ENCODE measurements at places on chromosomes 5 and 9.

GRCh38 chr5:103375350-103375749, 116.8 kb downstream of the MACIR start:
- DNase-seq, result no peak

DNA sequence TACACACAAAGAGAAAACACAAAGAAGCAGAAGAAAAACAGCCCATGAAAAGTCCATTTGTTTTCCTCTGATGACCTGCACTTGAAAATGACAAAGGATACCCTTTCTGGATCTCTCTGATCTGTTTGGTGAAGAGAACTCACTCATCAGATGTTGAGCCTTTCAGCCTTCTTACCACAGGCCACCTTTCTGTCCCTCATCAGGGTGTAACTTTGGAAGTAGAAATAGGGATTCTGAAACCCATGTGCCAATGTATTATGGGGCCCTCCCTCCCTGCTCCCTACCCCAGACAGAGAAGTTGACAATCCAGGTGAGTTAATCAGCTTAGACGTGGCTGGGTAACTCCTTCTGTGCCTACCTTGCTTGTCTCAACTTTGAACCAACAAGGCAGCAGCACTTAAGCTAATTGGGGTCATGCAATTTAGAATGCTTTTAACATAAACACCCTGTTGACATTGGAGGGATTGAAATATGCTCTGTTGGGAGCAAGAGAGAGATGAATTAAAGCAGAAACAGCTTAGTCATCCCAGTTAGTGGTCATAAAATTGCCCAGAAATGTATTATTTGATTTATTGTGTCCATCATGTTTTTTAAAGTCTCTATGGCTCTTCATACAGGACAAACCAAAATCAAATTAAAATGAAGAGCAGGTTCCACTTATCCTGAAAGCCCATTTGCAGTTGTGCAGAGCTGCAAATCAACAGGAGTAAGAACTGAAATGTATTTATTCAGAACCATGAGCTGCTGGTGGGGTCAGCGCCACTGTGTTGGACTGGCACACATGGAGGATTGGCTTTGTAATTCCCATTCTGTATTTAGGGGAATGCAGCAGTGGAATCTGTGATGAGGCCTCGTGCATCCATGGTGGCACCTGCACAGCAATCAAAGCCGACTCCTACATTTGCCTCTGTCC, 132.0 kb downstream of the LIFR start:
- DNase-seq, result no peak

GRCh38 chr5:60776343-60776742, 67.7 kb downstream of the ELOVL7 start:
- DNase-seq, result no peak

DNA sequence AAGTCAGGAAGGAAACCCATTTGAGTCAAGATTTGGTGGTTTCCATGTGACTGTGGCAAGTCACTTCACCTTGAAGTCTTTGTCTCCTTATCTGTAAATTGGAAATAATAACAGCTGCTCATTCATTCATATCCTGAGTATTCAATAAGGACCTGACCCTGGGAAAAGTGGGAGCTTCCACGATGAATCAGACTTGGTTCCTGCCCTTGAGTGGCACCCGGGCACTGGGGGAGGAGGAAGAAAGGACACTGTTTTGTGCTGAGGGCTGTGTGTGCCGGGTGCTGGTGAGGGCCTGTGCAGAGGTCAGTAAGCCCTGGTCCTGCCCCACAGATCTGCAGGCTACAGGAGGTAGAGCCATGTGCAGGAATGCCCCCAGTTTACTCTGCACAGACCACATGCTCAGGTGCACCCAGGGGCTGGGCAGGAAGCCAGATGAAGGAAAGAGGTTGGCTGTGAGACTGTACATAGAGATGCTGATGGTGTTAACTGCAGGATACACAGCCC, 6.8 kb downstream of the NDST1 start:
- no peak for DNase-seq

GRCh38 chr9:132002643-132003318, 76.9 kb downstream of the MED27 start:
- DNase-seq, result no peak

GRCh38 chr5:62779010-62779422, 200.4 kb downstream of the LRRC70 start:
- DNase-seq, result no peak

- no peak for DNase-seq
Measured at GRCh38 chr5:91296674-91297143, 86.4 kb downstream of the ARRDC3 start.

DNA sequence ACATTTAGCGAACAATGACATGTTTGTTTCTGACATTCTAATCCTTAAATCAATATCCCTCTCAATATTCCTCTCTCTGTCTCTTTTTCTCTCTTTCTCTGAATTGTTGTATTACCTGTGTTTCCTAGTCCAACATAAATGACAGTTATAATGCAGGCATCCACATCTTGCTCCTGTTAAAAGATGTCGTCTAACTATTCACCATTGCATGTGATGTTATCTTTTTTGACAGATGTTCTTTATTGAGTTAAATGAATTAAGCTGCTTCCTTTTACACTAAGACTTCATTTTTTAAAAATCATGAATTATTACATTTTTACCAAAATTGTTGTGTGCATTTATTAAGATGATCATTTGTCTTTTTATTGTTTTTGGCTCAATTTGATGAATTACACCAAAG, 527.5 kb downstream of the PRR16 start:
- no peak for DNase-seq

DNA sequence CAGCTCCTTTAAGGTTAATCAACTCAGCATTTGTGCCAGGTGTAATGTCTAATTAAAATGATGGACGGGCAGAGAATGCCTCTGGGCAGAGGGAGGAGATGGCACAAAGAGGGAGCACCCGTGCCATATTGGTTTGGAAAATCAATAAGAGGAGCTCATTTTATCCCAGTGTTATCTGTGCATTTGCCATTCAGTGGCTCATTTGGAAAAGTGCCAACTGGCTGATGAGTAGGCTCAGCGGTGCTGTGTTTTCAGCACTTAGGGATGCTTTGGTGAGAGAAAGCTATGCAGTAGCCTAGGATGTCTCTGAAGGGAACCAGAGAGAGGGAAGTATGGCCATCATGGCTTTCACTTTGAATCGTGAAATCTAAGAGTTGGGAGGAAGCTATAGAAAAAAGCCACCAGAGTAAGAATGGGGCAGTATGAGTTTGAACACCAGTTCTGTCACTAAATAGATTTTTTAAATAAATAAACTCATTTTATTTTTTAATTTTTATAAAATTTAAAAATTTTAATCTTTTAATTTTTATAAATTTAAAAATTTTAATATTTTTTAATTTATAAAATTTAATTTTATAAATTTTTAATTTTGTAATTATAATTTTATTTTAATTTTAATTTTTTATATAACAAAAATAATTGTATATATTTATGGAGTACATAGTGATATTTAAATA, 472.8 kb downstream of the BRINP1 start:
- DNase-seq, result no peak

DNA sequence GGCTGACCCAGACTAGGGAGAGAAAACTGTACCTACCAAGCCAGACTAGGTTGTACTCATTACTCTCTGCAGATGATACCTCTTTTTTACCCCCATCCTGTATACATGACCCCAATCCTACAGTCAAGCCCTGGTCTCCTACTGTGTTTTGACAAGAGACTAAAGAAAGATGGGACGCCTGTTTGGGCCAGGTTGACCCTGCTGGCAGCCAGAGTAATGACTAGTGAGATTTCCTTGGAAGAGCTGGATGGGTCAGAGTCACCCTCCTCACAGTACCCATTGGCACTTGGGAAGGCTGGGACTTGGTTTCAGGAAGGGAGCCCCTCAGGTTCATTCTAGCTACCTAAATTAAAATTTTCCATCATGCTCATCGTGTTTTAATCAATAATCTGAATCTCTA, 89.7 kb upstream of the NR4A3 start:
- DNase-seq, result no peak

GRCh38 chr5:173885475-173886010, 2.6 kb upstream of the CPEB4 start:
- no peak for DNase-seq

DNA sequence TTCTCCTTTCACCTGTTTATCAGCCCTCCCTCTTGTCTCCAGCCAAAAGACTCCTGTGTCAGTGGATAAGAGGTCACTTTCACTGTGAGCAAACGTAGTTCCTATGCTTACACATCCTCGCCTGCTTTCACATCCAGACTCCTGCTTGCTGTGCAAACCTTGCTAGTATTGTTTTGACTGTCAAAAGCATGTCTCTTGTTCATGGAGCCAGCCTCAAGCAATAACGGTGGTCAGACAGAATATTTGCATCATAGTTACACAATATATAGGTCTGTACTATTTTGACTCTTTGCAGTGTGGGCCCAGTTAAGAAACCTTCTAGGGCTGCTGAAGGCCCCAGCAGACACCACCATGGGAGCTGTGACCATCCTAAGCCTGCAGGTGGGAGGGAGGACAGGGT, 420.0 kb downstream of the SEMA5A start:
- no peak for DNase-seq

DNA sequence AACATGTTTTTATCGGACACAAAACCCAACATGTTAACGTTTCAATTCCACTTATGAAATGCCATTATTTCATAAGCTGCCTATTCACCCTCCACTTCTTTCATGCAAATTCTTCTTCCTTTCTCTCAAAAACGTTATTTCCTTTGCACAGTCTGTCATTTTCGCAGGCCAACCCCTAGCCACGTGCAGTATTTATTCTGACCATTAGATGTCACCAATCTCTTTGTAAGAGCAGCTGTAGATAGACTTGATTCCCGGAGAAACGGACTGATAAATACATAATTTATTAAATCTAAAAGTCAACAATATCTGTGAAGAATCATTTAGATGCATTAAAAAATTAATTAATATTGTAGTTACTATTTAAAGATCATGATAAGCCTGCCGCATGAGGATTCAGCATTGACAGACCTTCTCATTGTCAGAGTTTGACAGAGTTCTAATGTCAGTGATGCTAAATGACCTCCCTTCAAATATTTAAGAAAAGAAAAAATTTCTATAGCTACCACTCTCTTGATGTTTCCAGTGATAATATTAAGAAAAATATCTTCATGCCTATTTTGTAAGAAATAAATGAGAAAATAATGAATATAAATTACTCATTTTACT, 933.6 kb downstream of the CDH12 start:
- no peak for DNase-seq

GRCh38 chr5:56801256-56801655, 14.1 kb upstream of the MAP3K1 start:
- DNase-seq, result no peak

DNA sequence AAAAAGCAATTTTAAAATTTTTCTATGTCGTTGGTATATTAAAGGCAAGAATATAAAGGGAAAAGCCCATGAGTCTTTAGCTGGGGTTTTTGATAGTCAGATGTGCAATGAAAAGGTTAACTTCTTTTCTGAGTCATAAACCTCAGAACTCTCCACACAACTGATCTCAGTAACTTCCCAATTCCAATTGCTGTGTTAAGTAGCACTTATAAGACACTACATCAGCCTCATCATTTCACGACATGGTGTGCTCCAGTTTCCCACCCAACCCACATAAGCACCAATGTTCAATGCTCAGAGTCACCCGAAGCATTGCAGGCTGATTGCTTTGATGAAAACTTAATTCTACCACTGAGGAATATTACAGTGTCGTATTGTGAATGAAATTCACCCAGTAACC, 155.8 kb downstream of the TSSK1B start:
- no peak for DNase-seq

GRCh38 chr9:126860757-126861466, 473 bp downstream of the ZBTB34 start:
- DNase-seq, result no peak

DNA sequence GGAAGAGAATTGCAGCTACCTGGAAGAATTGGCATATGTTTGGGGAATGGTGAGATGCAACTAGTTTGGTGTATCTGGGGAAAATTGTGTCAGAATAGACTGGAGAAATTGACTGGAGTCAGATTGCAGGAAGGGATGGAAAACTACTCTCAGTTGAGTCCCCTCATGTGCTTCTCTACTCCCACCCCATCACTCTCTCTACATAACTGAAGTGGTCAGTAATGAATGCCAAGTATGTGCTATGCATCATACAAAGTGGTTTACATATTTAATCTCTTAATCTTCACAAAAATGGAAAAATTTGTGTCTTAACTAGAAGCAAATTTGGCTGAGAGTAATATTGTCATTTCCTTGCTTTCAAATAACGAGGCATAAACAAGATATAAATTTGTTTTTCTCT, 146.4 kb upstream of the TNC start:
- no peak for DNase-seq

DNA sequence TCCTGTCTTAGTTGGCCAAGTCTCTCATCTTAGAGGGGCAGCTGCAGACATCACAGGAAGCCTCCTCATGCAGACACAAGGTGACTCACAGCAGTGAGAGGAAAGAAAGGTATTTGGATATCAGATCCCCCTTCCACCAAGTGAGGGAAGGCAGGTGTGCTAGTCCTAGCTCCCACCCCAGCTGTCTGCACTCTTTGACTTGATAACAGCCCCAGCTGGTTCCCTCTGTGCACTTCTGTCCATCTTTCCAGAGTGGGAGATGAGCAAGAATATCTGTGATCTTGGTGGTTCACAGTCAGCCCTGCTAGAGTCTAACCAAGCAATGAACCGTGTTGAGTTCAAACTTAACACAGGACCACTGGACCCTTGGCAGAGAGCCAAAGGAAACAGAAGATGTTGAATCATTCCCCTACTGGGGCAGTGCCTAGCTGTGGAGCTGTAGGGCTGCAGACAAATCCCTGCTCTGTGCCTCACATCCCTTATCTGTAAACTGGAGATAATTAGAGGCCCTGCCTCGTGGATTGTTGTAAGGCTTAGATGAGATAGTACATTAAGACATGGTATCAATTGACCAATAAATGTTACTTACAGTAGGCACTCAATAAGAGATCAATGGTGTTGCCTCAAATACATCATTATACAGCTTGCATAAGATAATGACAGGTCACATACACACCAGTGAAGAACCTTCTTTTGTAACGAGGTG, 39.1 kb downstream of the SH3RF2 start:
- no peak for DNase-seq

DNA sequence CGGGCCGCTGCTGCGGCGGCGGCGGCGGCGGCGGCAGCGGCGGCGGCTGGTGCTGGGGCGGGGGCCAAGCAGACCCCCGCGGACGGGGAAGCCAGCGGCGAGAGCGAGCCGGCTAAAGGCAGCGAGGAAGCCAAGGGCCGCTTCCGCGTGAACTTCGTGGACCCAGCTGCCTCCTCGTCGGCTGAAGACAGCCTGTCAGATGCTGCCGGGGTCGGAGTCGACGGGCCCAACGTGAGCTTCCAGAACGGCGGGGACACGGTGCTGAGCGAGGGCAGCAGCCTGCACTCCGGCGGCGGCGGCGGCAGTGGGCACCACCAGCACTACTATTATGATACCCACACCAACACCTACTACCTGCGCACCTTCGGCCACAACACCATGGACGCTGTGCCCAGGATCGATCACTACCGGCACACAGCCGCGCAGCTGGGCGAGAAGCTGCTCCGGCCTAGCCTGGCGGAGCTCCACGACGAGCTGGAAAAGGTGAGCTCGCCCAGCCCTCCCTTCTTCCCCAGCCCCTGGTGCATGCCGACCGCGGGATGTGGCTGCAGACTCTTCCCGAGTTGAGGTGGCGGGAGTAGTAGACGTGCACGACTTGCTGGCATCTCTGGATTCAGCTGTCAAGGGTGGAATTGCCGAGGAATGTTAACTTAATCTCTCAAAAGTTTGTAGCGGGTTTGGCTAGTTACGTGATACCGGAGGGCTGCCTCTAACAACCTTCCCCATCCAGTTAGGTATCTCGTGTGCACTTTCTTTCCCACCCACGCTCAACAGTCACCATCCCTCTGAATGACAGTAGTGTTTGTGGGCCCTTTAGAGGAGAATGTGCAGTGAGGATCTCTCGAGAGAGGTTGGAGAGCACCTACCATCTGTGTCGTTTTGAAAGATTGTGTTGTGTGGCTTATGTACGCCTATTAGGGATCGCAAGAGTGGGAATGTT, 932 bp downstream of the SLC12A2 start:
- DNase-seq, result peak; percentile 24

All from stimulated activated CD4-positive, alpha-beta T cell treated with anti-CD3 and anti-CD28 coated beads, TNF-alpha, amount 100 ng/mL, for 1 hour (primary cell).